ENCODE measurements at places on chromosomes 2 and 18.

DNA sequence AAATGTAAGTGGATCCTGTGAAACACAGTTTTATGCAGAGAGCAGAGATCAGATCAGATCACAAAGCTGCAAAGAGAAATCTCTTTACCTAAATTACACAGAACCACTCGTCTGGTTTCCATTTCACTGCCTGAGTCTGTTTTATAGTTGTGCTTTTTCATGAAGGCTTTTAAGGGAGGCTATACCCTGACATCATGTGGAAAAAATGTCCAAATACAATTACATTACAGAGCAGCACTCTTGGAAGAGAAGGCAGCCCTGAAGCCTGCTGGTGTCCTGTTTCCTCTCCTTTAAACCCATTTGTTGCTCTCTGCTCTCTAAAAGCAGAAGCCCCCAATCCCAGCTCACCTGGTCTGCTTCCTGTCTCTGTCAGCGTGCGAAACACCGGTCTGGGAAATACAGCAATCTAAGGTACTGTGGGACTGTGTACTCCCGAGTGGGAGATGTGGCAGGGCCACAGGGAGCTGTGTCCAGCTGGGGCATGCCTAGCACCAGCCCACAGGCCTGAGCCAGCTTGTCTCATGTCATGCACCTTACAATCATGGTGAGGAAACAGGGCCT, 24.8 kb upstream of the ZFP36L2 start:
- DNase-seq = no peak

DNA sequence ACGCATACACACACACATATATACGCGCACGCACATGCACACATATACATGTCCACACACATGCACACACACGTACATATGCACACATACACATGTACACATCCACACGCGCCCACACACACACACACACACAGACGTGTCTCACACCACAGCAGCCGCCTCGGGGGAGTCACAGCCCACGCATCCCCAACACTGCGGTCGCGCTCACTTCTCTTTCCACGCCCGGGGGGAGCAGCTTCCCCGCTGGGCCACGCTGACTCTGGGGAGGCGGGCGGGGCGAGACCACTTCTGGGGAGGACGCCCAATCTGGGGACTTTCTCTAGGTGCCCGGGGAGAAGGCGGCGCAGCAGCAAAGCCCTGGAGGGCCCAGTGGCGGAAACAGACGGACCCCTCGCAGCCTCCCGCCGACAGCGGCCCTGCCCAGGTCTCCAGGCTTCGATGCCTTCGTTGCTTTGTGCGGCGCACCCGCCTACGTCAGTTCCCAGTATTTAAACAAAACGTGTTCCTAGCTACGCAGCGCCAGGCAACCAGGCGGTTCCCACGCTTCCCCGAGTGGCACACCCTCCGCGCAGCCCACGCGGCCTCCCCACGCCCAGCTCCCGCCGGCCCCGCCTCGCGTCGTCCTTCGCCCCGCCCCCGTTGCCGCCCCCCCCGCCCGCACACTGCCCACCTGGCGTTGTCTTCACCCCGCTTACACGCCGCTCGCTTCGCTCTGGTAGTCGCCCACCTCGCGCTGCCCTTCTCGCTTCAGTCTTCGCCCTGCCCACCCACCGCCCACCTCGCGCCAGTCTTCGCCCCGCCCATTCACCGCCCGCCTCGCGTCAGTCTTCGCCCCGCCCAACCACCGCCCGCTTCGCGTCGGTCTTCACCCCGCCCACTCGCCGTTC, 810 bp upstream of the RBFA start:
- DNase-seq = no peak

DNA sequence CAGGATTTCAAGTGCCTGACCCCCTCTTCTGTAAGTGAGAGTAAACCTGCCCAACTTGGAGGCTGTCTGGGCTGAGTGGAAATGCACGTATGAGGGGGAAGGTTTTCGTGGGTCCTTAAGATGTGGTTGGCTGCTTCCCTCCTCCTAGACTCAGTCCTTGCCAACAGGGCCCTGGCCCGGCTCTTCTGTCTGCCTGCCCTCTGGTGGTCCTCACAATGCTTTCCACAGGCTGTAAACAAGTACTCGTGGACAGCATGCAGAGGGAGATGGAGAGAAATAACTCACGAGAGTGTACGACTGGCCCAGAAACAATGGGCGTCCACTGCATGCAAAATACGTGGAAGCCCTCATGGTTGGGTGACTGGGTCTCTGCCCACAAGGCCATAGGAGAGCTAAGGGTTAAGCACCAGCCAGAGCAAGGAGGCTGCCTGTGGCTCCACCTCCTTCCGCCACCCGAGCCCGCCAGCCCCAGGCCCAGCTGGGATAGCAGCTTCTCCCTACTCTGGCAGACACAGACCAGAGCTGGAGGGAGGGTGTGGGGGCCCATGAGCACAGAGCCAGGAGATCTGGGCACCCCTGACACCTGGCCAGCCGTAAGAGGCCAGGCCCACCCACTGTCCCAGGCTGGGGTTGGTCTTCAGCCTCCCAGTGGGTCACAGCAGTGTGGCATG, 17.0 kb upstream of the ARHGEF4 start:
- no peak for DNase-seq

DNA sequence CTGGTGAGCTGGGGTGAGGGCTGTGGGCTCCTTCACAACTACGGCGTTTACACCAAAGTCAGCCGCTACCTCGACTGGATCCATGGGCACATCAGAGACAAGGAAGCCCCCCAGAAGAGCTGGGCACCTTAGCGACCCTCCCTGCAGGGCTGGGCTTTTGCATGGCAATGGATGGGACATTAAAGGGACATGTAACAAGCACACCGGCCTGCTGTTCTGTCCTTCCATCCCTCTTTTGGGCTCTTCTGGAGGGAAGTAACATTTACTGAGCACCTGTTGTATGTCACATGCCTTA, 10.5 kb downstream of the PROC start:
- DNase-seq = no peak

- no peak for DNase-seq
These were observed 159.9 kb downstream of the LOXHD1 start for GRCh38 chr18:46497129-46497528.

DNA sequence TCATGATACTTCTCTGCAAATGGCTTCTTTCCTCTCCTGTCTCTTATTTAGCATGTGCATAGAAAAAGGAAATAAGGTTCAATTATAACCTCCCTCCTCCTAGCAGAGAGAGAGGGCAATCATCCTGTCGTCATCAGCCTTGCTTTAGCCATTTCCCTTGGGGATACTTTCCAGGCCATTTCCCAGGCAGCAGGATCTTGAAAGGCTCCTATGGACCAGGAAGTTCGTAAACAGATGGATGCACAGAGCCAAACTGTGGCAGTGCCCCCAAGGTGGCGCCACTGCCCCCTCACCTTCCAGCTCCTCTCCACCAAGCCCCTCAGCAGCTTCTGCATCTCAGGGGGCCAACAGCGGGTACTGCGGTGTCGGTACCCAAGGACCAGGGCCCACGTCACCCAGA, 157.4 kb downstream of the DTNA start:
- DNase-seq = no peak

DNA sequence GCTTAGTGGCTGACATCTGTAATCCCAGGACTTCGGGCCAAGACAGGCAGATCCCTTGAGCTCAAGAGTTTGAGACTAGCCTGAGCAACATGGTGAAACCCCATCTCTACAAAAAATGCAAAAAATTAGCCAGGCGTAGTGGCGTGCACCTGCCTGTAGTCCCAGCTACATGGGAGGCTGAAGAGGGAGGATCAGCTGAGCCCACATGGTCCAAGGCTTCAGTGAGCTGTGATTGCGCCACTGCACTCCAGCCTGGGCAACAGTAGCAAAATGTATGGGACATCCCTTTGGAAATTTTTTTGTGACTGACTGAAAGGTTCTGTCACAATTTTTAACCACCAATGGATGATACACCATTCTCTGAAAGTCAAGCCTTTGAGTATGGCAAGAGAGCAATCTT, 6.3 kb upstream of the COLEC12 start:
- no peak for DNase-seq

GRCh38 chr2:242031481-242032019, 162.0 kb downstream of the RTP5 start:
- no peak for DNase-seq

DNA sequence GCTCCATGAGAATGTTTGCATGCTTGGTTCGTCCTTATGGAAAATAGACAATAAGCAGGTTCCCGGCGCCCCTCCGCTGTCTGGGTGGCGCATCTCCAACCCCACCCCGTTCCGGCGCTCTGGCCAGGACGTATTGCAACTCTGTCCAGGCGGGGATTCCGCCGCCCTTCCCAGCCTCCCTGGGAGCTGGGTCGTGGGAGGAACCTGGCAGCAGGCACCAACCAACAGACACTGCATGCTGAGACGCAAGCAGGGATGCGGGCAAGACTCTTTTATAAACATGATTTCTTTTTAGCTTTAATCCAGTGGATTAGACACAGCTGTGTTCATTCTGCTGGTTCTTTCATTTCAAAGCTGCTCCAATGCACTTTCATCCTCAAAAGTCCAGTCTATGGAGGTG, 240.2 kb downstream of the SH3BP4 start:
- no peak for DNase-seq

DNA sequence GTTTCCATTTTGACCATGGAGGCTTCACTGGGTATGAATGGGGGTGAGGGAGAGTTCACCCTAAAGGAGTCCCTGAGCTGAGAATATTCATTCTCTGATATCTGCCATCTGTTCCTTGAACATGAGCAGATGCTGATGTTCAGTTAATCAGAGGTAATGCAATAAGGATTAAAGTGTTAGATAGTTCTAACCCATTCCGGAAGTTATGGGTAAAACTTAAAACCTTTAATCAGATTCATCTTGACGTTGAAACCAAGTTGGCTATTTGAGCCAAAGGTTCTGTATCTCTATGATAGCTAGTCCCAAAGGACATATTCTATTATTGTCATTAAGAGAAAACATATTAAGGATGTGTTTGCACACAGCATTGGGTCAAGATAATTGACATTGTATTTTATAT, 268.9 kb downstream of the PLCL1 start:
- DNase-seq = no peak

DNA sequence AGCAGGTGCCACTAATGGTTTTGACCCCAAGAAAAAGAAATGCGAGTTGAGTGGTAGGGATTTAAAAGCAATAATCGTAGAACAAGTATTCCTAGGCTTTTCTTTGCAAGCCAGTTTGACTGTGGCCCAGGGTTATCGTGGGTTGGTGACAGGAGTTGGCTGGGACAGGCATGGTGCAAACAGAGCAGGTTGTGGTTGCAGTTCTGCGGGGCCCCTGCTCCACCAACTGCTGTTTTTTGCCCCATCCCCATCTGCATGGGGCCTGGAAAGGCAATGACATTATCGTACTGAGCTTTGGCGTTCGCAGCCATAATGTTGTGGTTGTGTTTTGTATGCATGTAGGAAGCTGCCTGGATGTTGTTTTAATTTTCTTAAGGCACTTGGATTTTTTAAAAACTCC, 274.0 kb downstream of the TSN start:
- no peak for DNase-seq

- no peak for DNase-seq
These were observed 133.1 kb downstream of the COPS8 start for GRCh38 chr2:237218756-237219155.

DNA sequence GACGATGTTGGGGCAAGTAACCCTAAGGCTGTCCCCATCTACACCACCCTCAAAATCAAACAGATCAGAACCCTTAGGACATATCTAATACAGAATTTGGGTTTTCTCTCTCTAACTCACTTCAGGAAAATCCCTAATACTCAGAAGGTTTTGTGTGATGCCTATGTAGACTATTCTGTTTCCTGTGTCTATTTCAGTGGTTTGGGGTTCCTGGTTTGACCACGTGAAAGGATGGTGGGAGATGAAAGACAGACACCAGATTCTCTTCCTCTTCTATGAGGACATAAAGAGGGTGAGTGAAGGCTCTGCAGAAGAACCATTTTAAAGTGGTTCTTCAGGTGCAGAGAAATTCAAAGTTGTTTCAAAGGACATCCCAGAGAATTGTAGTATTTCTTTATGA, 16.3 kb downstream of the SULT1C2 start:
- no peak for DNase-seq

- no peak for DNase-seq
These were observed 74.9 kb upstream of the TFCP2L1 start for GRCh38 chr2:121359716-121360565.

GRCh38 chr2:199160677-199161465, 296.9 kb downstream of the SATB2 start:
- DNase-seq = no peak

DNA sequence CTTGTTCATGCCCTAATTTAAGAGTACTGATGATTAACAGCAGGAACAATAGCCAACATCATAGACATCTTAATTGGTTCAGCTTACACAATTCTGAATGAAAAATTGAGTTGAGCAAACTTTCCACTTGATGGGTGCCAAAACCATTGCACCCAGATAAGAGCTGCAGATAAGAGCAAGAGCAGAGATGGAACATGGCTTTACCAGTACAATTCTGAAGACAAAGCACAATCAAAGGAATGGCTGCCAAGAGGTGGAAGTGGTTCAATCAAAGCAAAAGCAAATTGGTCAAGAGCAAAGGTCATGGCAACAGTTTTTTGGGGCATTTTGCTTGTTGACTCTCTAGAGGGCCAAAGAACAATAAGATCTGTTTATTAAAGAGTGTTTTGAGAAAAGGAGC, 65.6 kb upstream of the ATP5MC3 start:
- DNase-seq = no peak

DNA sequence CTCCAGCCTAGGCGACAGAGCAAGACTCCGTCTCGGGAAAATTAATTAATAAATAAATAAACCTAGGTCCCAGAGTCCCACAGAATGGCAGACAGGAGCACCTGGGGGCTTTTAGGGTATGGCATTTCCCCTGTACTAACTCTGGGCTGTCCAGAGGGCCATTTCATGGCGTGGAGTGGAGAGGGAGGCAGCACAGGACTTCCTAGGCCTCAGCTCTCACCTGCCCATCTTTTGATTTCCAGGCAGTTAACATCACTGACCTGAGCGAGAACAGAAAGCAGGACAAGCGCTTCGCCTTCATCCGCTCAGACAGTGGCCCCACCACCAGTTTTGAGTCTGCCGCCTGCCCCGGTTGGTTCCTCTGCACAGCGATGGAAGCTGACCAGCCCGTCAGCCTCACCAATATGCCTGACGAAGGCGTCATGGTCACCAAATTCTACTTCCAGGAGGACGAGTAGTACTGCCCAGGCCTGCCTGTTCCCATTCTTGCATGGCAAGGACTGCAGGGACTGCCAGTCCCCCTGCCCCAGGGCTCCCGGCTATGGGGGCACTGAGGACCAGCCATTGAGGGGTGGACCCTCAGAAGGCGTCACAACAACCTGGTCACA, 5.1 kb downstream of the IL1RN start:
- DNase-seq = no peak

- no peak for DNase-seq
These were observed 528.6 kb upstream of the ID2 start for GRCh38 chr2:8153258-8153718.

- no peak for DNase-seq
These were observed 21.4 kb downstream of the KIF3C start for GRCh38 chr2:25960920-25961319.

- DNase-seq = no peak
These were observed 253.2 kb upstream of the EPC2 start for GRCh38 chr2:148391324-148391723.
